AG20443 (cell line): ENCODE measurements at places on chromosomes 4 and X.

DNA sequence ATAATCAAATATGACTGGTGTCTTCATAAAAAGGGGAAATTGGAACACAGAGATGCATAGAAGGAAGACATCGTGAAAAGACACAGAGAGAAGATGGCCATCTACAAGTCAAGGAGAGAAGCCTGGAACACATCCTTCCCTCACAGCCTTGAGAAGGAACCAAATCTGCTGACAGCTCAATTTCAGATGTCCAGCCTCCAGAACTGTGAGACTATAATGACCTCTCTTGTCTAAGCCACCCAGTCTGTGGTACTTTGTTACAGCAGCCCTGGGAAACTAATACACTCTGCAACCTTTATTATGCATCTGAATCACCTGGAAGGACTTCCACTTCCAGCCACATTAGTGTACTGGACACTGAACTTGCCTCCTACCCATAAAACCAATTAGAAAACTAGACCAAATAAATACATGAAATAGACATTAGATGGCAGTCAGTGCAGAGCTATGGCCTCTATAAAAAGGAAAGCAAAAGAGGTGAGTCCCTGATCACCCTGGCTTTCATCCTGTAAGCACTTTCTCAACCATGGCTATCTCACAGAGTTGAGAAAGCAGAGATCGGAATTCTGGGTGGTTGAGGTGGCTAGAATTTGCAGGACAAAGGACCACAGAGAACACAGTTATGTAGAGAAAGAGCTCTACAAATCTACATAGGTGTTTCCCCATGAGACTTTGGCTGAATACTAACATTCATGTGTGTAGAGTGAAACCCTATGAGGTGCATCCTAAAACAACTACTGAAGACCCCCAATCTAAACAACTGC, 25.7 kb downstream of the GAB3 start:
- no peak for DNase-seq

- no peak for DNase-seq
Observed at GRCh38 chrX:87489071-87489470, 28.5 kb upstream of the KLHL4 start.

GRCh38 chr4:188439641-188440311, 300.5 kb downstream of the TRIML1 start:
- peak; percentile 9 for DNase-seq

- no peak for DNase-seq
Observed at GRCh38 chr4:55107054-55107453, 18.3 kb downstream of the KDR start.

- no peak for DNase-seq
Observed at GRCh38 chr4:184154199-184154598, 63.5 kb downstream of the ENPP6 start.

GRCh38 chr4:79678472-79679202, 270.6 kb upstream of the GK2 start:
- no peak for DNase-seq

DNA sequence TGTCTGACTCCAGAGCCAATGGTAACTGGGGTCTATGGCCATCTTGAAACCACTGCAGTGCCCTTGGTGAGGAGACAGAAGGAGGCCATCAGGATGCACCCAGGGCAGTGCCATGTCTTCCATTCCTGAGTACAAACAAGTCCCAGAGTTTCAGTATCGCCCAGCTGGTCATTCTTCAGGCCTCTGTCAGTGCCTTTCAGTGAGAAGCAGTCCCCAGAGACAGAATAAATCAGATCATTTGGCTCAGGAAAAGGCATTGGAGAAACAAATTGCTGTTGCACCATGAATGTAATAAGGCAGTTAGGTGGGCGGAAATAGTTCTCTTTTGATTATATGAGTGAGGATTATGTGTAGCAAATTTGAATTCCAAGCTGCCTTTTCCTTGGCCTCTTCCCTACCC, 21.3 kb downstream of the ADGRG4 start:
- no peak for DNase-seq

DNA sequence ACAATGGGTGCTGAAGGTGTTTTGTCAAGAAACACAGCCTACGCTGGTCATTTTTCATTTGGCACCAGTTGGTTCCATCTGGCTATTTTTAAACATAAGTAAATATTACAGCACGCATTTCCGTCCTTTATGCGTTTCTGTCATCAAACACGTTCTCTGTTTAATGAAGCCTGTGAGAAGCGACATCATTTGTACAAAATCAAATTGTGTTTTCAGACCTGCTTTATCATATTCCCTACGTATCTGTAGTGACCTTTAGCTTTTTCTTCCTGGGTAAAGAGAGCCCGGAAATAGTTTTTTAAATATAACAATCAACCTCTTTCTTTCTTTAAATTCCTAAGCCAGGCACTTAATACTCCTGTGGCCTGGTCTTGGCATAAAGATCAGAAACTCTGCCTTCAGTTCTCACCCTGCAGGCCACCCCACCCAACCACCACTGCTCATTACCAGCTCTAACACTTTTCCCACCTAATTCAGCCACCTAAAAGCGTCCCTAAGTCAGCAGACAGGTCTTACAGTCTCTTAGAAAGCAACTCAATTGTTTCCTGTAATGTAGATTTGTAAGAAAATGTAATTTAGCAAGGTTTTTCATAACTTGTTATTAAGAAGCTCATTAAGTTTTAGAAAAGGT, 30.4 kb downstream of the ACSL1 start:
- no peak for DNase-seq

GRCh38 chr4:52957835-52958631, 95.9 kb downstream of the RASL11B start:
- DNase-seq = peak; percentile 13

DNA sequence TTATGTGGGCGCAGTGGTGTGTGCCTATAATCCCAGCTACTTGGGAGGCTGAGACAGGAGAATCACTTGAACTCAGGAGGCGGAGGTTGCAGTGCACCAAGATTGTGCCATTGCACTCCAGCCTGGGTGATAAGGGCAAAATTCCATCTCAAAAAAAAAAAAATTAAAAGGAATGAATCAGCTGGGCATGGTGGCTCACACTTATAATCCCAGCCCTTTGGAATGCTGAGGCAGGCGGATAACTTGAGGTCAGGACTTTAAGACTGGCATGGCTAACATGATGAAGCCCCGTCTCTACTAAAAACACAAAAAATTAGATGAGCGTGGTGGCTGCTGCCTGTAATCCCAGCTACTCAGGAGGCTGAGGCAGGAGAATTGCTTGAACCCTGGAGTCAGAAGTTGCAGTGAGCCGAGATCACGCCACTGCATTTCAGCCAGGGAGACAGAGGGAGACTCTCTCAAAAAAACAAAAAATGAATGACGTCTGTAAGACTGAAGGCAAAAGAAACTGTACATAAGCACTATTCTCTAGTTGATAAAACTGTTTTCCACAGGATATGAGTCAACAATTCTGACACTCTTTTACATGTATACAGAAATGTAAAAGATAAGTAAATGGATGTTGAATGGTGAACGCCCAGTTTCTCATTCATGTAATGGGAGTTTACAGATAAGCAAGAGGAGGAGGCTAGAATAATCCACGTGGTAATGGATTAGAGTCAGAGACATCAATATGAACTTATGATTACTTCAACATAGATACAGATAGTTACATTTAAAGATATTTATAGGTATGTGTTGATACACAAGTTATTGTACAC, 22.2 kb downstream of the CENPC start:
- no peak for DNase-seq

- peak; percentile 53 for DNase-seq
Observed at GRCh38 chrX:12970691-12971202, 4.2 kb upstream of the TMSB4X start.
